NB4 (cell line): ENCODE measurements at places on chromosomes 5 and 9.

GRCh38 chr5:142870532-142871362 is 100.6 kb downstream of the ARHGAP26 start:
- no peak for DNase-seq

DNA sequence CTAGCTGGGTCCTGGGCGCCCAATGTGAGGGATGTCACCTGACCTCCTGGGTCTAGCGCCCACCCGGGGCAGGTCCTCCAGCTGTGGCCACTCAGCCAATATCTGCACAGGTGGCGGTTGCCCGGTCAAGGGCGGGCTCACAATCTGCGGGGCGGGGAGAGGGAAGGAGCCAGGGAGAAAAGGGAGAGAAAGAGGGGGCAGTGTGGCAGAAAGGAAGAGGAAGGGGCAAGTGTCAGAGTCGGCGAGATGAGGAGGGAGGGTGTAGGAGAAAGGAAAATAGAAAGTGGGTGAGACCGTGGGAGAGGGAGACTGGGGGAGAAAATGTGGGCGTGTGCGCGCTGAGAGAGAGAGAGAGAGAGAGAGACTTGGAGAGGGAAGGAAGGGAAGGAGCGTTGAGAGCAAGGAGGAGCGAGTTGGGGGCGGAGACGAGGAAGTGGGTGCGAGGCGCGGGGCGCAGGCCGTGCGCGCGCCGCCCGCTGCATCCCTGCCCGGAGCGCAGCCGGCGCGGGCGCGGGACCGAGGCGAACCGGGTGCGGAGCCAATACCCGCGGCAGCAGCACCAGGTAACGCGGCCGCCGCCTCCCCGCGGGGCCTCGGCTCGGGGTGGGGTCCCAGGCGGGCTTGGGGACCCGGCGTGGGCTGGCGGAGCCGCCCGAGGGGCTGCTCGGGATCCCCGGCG is at the start of gene HRH2:
HRH2 (plus strand) TSS at position 479 of the 679 bp plus-strand sequence. CDS start 25,163 bp downstream, outside the sequence.
- peak; percentile 85 for DNase-seq

DNA sequence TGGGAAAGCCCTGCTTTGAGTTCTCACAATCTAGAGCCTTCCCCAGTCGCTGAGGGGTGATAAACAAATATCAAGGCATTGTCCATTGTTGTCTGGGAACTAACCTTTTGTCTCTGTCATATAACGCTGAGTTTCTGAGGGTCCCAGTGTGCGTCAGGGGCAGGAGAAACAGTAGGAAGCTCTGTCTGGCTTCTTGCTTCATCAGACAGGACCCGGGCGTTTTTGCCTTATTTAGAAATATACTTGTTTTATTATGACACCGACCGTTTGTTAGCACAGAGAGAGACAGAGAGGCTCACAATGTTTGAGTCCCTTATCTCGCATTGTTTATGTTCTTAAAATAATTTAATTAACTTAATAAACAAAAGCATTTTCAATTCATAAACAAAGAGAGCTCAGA is 204.9 kb upstream of the GAS1 start:
- DNase-seq, result no peak

GRCh38 chr5:162209005-162209605 is 141.5 kb downstream of the GABRG2 start:
- peak; percentile 65 for DNase-seq

DNA sequence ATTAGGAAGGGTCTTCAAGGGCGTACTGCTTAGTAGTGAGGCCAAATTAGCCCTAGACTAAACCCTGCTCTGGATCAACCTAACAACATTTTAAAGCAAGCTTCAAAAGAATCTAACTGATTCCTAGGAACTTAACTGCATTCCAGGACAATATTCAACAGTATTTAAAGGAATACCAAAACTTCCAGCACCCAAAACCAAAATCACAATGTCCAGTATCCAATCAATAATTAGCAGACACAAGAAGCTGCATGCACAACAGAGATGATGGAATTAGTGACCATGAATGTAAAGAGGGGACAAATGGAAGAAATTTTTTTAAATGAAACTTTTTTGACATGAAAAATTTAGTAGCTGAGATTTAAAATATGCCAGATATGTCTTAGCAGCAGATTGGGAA is 53.9 kb downstream of the CETN3 start:
- DNase-seq, result no peak

DNA sequence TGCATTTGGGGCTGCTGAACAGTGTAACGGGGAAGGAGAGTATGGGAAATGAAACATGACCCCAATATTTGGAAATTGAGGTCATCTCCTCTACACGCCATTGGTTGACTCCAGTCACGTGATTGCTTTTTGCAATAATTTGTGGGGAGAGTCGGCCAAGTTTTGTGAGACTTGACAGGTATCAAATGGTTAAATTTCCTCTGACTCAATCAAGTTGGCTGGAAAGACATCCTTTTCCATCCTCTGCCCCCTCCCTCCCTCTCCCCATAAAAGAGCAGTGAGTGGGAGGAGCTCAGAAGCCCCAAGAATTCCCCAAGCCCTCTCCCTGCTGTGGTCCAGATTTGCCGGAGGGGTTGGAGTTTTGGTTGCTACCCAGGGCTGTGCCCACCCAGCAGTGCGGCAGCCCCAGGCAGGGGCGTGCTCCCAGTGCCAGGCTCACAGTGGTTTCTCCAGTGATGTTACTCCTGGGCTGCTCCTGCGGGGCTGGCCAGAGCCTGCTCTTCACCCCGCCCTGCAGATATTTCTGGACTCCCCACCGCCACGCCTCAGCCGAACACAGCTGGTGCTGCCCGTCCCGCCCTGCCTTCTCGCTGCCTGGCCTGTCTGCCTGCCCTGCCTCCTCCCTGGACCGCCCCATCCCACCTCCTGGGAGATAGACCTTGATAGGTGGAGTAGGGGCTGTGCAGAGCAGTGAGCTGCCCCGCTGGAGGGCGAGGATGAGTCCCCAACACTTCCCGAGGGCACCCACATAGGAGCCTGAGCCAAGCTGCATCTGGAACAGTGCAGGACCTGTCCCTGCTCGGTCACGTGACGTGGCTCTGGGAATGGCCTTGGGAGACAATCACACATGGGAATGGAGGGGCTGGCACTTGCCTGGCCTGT is 3.4 kb downstream of the COL5A1 start:
- peak; percentile 11 for DNase-seq

DNA sequence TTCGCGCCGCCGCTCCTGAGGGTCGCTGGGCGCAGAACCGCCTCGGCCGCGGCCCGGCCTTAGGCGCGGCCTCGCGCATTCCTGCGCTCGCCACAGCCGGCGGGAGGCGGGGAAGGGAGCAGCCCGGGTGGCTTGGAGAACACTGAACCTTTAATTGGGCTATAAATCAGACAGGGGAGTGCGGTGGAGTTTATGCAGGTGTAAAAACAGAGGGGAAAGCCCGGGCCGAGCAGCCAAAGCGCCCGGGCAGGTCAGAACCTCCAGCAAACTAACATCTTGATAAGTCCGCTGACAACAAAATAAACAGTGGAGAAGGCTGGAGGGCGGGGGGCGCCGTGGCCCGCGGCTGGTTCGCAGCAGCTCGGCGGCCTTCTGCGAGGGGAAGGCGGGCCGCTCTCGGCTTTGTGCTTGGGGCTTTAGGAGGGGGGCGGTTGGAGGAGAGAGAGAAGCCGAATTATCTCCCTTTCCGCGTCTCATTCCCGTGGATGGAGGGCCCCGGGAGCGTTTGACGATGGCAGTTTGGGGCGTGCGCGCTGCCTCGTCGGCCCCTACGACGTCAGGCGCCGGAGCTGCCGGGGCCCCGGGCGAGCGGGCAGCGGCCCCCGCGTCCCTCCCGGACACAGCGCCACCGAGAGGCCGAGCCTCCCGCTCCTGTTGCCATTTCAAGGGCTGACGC is 11.3 kb downstream of the FOXD1 start:
- peak; percentile 65 for DNase-seq

GRCh38 chr9:68690088-68690487 is 15.0 kb upstream of the PIP5K1B start:
- DNase-seq, result no peak
